Globus pallidus (tissue), 1 donor: ENCODE measurements at places on chromosomes 4 and X.

GRCh38 chr4:128298146-128298758 is 10.6 kb upstream of the PGRMC2 start:
- no peak for DNase-seq

DNA sequence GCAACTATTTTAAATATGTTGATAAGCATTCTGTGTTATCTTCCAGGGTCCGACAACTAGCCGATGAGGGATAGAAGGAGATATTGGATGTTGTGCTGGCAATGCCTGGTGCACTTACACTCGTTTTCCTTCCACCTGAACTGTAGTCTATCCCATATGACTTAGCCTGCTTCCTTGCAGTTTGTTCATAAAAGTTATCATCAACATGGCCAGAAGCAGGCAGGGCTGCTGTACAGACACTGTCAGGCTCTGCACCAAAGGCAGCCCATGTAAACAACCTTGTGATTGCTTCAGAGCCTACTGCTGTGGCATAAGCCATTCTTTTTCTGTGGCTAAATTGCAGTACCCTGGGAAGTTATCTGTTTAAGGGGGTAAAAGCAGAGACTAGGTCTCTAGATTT is 1.6 kb downstream of the MAPK10 start:
- peak; percentile 70 for DNase-seq

GRCh38 chrX:120653000-120653399 is 23.1 kb upstream of the C1GALT1C1 start:
- DNase-seq = no peak

DNA sequence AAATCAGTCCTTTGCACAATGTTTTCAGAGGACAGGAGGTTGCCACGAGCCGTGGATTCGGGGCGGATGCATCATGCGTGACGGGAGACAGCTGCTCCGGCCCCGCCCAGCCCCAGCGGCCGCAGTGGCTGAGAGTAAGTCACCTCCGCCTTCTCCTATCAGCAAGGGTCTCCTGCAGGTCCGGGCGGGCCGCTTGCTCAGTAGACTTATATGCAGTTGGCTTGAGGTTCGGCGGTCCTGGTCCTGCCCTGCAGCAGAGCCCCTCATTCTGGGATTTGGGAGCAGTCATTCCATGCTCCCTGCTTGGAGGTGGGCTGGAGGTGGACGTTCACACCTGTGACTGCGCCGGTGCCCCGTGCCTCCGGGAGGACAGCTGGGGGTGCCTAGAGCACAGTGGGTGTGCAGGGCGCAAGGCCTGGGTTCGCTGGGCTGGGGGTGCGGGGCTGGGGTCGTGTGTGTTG is 86.3 kb upstream of the ADRA2C start:
- DNase-seq = no peak

GRCh38 chr4:108126806-108127205 is 41.9 kb downstream of the LEF1 start:
- DNase-seq = no peak

DNA sequence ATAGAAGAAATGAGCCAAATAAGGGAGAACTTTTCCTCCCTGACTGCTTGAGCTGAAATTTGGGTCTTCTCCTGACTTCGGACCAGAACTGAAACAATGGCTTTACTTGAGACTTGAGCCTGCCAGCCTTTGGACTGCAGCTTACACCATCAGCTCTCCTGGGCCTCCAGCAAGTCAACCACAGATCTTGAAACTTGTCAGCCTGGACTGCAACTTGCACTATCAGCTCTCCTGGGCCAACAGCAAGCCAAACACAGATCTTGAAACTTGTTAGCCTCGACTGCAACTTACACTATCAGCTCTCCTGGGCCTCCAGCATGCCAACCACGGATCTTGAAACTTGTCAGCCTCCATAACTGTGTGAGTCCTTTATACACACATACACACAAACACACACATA is 425.9 kb upstream of the PCDH7 start:
- no peak for DNase-seq

- no peak for DNase-seq
Measured at GRCh38 chrX:150028692-150029091, 90.4 kb upstream of the EOLA2 start.

DNA sequence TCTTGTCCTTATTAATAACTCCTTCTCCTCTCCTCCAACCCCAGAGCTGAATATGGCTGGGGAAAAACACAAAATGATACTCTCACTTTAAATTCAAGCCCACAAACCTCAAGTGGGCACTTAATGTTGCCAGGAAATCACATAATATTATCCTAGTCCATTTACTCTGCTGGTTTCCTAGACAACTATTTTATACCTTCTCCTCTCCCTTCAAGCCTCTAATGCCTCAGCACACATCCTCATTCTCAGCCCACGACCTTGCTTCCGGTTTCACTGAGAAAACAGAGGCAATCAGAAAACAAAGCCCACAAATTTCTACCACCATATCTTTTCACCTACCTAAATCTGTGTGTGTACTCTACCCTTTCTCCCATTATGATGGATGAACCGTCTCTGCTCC is 12.1 kb upstream of the CLCN5 start:
- no peak for DNase-seq

DNA sequence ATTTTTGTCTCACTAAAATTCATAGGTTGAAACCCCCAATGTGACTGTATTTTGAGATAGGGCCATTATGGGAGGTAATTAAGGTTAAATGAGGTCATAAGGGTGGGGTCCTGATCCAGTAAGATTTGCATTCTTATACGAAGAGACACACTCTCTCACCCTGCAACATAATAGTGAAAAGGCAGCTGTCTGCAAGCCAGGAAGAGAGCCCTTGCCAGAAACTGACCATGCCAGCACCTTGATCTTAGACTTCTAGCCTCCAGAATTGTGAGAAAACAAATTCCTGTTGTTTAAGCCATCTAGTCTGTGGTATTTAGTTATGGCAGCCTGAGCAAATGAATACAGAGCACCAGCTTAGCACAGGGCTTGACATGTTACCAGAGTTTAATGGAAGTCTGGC is 17.5 kb upstream of the IGSF1 start:
- DNase-seq = no peak

GRCh38 chrX:129843209-129843458 is 552 bp downstream of the ZDHHC9 start:
- no peak for DNase-seq

GRCh38 chrX:124249345-124249744 is 83.1 kb upstream of the TEX13D start:
- DNase-seq = no peak

GRCh38 chr4:140156529-140157171 is 2.7 kb upstream of the MAML3 start:
- no peak for DNase-seq
